ENCODE measurements at places on chromosomes 5 and 9. TPM values are rescaled to one million over a fixed set of nuclear protein-coding genes. Genes with fewer than 3 reads are reported as not detected.

Gene CARTPT
- total RNA-seq = not detected

DNA sequence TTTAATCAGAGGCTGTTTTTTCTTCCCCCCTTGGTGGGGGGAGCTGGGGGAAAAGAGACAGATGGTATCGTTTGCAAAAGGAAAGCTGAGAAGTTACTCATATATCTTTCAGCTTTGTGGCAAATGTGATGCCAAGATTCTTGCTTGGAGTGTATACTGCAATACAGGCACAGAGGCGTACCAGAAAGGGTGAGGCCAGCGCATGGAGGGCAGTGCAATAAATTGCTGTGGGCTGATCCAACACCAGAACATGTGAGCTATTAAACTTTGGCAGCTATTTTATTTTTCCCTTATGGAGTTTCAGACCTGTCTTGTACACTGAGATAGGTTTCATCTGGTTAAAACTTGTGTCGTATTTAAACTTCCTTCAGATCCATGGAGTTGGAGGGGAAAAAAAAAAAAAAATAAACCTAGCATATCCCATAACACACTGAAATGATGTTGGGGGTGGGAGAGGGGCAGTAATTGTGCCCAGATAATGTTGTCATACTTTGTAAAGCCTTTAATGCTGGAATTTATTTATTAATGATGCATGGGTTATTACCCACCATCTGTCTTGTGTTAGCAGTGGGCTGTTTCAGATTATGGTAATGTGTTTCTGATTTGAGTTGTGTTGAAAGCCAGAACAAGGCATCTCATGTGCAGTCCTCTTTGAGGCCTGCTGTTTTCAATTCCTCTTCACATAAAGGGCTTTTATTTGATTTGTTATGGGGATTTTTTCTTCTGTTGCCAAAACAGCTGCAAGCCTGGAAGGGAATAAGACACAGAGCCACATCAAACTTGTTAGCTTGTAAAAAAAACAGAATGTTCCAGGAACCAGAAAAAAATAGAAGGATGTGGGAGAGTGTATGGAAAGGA lies 891.3 kb downstream of the TLE1 start:
- peak; percentile 67 for DNase-seq

GRCh38 chr9:93911136-93911745 lies 43.9 kb downstream of the BARX1 start:
- DNase-seq = no peak

Gene SPINK4
- not detected for total RNA-seq

DNA sequence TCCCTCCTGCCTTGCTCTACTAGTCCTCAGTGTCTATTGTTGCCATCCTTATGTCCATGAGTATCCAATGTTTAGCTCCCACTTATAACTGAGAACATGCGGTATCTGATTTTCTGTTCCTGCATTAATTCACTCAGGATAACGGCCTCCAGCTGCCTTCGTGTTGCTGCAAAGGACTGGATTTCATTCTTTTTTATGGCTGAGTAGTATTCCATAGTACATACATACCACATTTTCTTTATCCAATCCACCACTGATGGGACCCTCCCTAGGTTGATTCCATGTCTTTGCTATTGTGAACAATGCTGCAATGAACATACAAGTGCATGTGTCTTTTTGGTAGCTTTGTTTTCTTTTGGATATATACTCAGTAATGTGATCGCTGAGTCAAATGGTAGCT lies 50.4 kb downstream of the FNIP1 start:
- no peak for DNase-seq

Gene TMEM8B
- total RNA-seq = 43.3 TPM

- no peak for DNase-seq
Observed at GRCh38 chr9:127540664-127541041, 71.4 kb upstream of the STXBP1 start.

Gene PLAC8L1
- 1.3 TPM for total RNA-seq

DNA sequence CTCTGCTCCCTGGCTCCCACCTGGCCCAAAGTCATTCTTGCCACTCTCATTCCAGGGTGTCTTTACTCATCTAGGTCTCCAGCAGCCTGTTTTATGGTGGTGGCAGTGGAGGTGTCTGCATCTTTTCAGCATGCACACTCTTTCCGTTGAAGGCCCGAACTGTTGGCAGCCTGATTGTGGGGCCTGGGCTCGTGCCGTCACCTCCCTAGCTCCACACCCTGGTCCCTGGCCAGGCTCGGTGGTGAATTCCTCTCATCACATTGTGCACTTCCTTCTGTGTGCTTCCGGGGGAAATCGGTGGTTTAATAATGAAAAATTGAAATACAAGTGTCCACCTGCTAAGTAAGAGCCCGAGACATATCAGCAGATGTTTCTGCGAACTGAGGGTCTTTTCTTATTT lies 214.3 kb downstream of the TRIO start:
- no peak for DNase-seq

- DNase-seq = no peak
Observed at GRCh38 chr9:131585375-131585774, 40.1 kb downstream of the PRRT1B start.

DNA sequence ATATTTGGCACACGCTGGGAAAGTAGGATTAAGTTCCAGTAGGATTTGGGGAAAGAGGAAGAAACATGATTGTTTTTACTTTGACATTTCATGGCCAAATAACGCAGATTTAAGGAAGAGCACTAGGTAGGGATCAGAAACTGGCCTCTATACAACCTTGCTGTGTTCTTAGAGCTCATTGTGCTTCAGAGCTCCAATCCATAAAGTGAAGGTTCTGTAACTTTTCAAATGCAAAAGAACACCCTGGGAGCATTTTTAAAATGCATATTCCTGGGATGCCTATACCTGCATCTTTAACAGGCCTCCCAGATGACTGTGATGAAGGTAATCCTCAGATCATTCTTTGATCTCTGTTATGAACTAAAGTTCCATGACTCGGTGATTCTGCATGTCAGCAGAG lies 77.1 kb downstream of the YIPF5 start:
- no peak for DNase-seq

GRCh38 chr9:68978066-68978465 lies 35.8 kb downstream of the PRKACG start:
- no peak for DNase-seq

DNA sequence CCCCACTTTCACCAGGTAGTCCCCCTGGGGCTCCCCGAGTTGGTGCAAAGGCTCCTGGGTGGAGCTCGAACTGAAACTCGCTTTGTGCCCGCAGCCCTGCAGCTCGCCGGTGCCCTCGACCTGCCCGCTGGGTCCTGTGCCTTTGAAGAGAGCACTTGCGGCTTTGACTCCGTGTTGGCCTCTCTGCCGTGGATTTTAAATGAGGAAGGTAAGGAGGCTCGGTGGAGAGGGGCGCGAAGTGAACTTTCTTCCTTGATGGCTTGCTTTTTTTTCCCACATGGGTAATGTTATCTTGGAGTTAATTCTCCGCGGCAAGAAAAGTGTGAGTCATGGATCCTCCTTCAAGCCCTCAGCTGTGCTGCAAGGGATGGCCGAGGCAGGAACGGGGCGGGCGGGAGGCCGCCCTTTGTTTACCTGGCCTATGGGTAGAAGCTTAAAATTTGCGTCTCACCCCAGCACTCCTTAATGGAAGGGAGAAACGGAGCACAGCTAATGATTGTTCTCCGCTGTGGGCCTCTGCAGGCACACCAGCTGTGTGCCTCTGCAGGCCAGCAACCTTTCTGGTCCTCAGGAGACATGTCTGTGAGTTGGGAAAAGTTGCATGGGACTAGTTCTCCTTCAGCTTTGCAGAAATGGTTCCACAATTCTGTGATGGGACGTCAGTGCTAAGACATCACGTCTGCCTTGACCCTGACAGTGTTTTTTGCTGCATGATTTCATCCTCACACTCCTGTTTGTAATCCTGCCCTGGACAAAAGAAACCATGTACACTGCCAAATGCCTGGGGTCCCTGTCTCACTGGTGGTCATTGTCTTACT lies 1.1 kb downstream of the MAMDC2 start:
- DNase-seq = peak; percentile 68

Gene UBAC1
- total RNA-seq = 25.1 TPM

GRCh38 chr5:173236531-173237142 lies 1.6 kb upstream of the NKX2-5 start:
- DNase-seq = no peak

GRCh38 chr5:31726952-31727351 lies 88.0 kb downstream of the PDZD2 start:
- DNase-seq = no peak

Gene SLC1A3
- 5.6 TPM for total RNA-seq

Gene GARIN3
- total RNA-seq = not detected

DNA sequence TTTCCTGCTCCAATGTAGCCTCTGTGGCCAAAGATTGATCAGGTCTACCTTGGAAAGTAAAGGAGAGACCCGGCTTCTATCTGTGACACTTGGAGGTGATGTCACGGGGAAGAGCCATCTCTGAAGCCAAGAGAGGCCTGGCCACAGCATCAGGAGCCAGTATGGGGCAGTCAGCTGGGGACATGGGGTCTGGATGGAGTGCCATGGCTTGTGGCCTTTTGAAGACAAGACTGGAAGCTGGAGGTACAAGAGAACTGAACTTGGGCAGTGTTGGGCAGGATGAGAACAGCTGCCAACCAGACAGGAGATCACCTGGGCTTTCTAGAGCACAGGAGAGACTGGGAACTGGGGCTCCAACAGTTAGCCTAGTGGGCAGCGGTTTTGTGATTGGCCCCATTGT lies 190.7 kb downstream of the TENT4A start:
- no peak for DNase-seq

GRCh38 chr9:114515528-114515927 lies 10.3 kb upstream of the WHRN start:
- DNase-seq = no peak

GRCh38 chr5:62354028-62354874 lies 48.2 kb downstream of the KIF2A start:
- no peak for DNase-seq

GRCh38 chr9:84463272-84463671 lies 122.7 kb upstream of the SLC28A3 start:
- DNase-seq = no peak

DNA sequence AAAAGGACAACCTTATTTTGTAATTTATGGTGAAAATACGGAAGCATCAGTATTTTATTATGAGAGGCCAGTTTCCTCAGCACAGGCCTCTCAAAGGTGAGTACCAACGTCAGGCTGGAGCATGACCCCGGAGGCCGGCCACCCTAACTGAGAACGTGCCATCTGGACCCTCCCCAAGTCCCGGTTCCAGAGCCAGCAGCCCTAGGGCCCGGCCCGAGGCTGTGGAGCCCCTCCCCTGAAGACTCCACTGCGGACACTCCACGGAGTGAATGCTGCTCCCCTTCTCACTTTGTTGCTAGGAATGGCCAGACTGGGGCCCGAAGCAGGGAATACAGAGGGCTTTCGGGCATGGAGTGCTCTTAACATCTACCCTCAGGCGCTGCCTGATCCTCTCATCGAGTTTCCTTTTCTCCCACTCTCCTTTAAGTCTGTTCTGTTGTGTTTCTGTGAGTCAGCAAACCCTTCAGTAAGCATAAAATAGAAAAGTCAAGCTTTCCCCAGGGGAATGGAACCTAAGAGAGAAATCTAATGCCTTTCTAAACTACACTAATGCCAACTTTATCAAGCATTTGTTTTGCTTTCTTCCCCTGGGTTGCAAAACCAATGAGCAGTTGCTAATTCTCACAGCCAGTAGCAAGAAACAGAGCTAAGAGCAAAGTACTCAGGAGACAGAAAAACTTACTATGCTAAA lies 4.5 kb downstream of the BRD9 start:
- no peak for DNase-seq

- DNase-seq = no peak
Observed at GRCh38 chr5:87899208-87899661, 369.4 kb downstream of the TMEM161B start.

- DNase-seq = no peak
Observed at GRCh38 chr5:7894860-7895259, 25.9 kb downstream of the MTRR start.

DNA sequence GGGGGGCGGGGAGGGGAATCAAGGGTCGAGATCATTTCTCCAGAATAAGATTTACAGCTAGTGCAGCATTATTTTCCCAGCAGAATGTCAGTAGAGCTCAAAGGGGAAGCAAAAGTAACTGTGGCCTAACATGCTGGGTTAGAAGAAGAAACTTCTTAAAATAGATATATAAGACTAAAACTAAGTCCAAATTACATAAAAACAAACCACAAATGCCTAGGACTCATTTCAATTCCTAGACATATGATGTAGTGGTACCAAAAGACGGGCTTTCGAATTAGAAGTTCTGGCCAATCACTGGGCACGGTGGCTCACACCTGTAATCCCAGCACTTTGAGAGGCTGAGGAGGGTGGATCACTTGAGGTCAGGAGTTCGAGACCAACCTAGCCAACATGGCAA lies 20.8 kb upstream of the MELK start:
- no peak for DNase-seq

DNA sequence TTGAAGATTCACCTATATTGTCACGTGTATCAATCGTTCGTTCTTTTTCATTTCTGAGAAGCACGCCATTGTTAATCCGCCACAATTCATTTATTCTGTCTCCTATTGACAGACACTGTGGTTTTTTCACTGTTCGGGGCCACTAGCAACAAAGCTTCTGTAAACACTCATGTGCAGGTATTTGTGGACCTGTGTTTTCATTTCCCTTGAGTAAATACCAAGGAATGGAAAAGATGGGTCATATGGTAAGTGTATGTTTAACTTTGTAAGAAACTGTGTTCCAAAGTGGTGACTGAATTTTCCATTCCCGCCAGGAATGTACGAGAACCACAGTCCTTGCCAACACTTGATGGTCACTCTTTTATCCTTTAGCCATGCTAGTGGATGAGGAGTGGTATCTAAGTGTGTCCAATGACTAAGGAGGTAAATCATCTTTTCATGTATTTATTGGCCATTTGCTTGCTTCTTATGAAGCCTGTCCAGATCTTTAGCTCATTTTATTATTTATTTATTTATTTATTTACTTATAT lies 10.7 kb downstream of the ABO start:
- DNase-seq = no peak

Gene FOXD1
- total RNA-seq = not detected

DNA sequence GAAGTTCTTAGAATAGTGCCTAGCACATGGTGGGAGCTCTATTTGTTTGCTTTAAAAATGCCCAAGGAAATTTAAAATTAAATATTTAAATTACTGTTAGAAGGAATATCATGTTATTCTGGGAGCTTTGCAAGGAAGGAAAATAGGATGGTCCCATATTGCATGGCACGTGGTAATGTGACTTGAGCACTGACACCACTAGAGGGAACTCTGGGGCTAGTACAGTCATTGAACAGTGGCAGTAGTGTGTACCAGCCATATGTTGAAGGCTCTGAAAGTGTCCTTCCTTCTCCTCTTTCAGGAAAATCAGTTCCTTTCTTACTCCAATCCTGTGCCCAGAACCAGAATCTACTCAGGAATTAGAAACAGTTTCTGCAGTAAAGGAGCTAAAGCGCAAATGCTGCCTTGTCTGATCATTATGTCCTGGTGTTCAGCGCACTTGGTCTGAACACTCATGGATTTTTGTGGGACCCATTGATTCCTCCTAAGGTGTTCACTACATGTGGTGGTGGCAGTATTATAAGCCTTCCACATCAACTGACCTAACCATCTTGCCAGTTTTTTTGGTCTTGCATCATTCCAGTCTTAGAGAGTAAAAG lies 54.1 kb downstream of the GDA start:
- no peak for DNase-seq

Gene PCDHGA7
- total RNA-seq = 10.5 TPM

GRCh38 chr9:134535171-134535570 lies 106.4 kb upstream of the COL5A1 start:
- DNase-seq = no peak

- no peak for DNase-seq
Observed at GRCh38 chr5:54904425-54904824, 81.0 kb downstream of the ESM1 start.

- no peak for DNase-seq
Observed at GRCh38 chr9:137515338-137515724, 34.9 kb downstream of the PNPLA7 start.

- DNase-seq = no peak
Observed at GRCh38 chr5:167871091-167871490, 420.4 kb upstream of the WWC1 start.

- no peak for DNase-seq
Observed at GRCh38 chr9:137764981-137765380, 112.6 kb upstream of the CACNA1B start.
